ENCODE measurements at places on chromosomes 3 and 15. TPM values are rescaled to one million over a fixed set of nuclear protein-coding genes. Genes with fewer than 3 reads are reported as not detected.

GRCh38 chr3:194866236-194866635, 180.6 kb downstream of the FAM43A start:
- no peak for DNase-seq

GRCh38 chr15:39094116-39094515, 486.8 kb upstream of the THBS1 start:
- no peak for DNase-seq

DNA sequence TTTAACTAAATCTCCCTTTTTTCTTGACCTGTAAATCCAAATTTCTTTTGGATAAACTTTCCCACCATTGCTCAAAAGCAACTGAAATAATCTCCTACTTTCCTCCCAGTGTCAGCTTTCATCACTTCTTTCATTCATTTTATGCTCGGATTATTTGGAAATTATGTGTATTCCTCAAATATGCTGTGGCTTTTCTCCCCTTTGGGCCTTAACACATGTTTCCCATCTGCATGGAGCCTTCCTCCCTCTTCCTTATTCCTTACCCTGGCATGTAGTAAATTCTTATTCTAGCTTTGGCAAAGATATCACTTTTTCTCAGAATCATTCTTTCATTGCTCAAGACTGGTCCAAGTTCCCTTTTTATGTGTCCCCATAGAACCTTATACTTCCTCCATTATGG, 41.8 kb upstream of the TUSC7 start:
- DNase-seq = no peak

Gene PLA2G4B
- 7.0 TPM for polyA plus RNA-seq

Gene DPPA2
- not detected for polyA plus RNA-seq

DNA sequence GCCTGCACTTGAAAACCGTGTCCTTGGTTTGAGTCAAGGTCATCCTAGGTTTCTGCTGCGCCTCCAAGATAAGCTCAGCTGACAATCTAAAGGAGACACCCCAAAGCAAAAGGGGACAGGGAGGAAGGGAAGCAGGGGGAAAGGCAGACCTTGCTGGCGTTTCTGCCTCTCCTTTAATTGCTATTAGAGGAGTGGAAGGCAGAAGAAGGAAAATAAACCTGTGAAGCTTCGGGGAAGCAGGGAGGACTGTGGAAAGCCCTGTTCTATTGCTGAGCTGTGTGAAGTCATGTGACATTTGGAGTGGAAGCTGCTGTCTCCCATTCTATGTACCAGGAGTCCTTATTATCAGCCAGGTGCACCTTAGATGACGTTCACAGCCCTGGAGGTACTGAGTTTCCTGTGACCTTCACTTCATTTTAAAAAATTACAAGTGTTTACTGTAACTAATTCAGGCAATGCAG, 21.5 kb upstream of the CHD2 start:
- no peak for DNase-seq

Gene KAT2B
- polyA plus RNA-seq = 22.0 TPM

Gene ARF4
- 130 TPM for polyA plus RNA-seq

Gene NEK10
- 6.0 TPM for polyA plus RNA-seq
